ENCODE measurements at places on chromosomes 12 and 14.
A peak's percentile ranks its signal among the peaks of the same experiment; 100 is the strongest.

DNA sequence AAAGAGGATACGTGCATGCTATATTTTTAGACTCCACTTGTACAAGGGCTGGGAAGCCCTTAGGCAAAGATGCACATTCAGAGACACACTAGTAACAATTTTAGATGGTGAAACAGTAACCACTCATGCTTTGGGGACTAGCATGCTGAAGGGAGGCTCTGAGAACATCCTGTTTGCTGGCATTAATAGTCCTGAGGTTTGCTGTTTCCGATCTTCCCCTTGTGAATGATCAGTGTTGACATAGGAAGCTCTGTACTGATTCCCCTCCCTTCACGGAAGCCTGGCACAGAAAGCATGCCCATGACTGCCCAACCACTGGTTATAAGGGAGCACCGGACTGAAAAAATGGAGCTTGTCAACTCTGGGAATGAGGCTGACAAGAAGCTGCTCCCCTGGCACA, 164.6 kb downstream of the GCH1 start:
- DNase-seq: no peak

DNA sequence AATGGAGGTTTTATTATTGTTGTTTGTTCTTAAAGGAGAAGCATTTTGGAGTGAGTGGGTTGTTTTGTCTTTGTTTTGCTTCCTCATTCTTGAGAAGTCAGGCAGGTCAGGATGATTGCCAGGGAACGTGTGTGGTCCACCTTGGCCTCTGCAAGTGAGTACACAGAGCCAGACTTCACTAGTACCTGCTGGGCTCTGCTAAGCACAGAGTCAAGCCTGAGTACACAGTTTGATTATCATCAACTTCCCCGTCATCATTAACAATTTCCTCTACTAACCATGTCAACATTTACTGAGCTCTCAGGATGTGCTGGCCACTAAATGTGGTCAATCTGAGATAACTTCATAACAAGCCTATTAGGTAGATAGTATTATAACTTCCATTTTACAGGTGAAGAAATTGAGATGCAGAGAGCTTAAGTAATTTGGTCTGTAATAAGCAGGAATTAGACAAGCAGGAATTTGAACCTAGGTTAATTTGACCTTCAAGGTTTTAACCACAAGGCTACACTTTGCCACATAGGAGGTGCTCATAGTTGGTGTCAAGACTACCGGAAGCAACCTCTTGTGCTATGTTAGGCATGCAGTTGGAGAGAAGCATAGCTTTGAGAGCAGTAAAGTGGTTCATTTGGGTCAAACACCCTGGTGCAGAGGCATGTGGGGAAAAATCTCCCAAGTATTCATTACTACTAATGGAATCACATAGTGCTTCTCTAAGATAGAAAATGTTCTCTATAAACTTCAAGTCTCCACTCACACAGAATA, 178.3 kb downstream of the NUAK1 start:
- DNase-seq: no peak

GRCh38 chr14:65414961-65415589, 2.5 kb downstream of the FUT8 start:
- DNase-seq: no peak

DNA sequence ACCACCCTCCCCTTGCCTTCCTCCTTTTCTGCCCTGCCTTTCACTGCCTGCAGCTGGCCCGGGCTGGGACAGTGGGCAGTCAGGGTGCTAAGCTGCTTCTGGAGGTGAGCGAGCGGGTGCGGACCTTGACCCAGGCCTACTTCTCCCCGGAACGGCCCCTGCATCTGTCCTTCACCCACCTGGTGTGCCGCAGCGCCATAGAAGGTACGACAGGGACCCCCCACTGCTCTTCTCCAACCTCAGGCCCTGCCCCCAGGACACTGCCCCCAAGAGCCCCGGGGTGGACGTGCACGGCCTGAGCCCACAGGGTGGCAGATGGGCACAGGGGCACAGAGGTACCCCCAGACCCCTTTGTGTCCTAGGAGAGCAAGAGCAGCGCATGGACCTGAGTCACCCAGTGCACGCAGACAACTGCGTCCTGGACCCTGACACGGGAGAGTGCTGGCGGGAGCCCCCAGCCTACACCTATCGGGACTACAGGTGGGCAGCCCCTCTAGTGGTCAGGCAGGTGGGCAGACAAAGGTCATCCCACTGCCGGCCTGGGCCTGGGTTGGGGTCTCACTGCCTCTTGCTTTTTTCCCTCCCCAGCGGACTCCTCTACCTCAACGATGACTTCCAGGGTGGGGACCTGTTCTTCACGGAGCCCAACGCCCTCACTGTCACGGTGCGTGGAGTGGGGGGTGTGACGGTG, 3.2 kb upstream of the GNB3 start:
- DNase-seq: no peak

DNA sequence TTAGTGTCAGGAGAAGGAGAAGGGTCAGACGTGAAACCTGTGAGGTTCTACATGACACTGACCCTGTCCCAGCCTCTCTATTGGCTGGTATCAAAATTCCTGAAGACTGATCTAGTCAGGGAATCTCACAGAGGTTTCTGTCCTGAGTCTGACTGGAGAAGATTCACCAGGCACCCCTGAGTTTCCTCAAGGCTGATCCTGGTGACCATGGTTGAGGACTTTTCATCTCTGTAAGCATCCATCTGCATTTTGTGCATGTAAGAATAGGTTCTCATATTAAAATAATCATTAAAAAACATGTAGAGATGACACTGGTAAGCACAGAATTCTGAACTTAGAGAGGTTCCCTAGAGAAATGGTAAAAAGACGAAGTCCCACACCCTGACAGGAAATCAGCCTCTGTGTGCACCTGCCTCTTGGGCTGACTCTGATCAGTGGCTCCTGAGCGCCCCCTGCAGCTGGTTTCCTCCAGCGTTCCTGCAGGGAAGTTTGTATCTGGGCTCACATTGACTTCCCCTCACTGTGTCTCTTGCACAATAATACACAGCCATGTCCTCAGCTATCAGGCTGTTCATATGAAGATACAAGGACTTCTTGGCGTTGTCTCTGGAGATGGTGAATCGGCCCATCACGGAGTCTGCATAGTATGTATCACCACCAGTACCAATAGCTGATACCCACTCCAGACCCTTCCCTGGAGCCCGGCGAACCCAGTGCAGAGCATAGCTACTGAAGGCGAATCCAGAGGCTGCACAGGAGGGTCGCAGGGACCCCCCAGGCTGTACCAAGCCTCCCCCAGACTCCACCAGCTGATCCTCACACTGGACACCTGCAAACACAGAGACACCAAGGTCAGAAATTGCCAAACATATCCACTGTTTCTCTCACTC, 991.9 kb downstream of the TMEM121 start:
- no peak for DNase-seq

DNA sequence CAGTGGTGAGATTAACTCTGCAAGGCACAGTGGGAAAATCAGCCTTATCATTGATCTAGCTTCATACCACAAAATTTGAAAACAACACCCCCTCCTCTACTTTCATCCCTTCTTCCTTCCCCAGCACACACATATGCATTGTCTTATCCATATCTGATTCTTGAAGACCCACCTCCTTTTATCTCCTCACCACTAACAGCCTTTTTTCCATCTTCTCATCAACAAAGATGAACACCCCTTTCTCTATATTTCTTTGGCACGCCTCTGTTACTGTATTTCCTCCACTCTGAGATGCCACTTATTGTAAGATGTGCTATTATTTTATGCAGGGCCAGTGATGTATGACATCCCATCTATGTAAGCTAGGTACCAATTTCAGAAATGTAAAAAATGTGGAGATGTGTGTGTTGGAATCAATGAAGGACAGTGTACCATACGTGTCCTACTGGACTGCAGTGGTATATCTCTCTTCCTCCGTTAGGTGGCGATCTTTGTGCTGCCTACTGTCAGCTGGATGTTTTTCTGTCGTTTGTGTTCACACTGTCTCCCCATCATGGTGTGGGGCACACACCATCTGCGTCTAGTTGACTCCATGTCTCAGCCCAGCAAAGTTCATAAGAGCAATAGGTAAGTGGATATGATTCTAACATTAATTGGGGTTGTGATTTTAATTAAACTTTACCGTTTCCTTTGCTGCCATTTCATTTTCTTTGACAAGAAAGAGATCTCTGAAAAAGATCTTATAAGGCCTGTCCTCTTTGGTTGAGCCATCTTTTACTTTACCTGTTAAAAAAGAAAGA, 24.0 kb downstream of the CCDC38 start:
- DNase-seq: no peak

GRCh38 chr12:131783915-131784541, 44.2 kb upstream of the MMP17 start:
- DNase-seq: peak; percentile 33

- no peak for DNase-seq
Measured at GRCh38 chr12:44873898-44874297, 2.2 kb downstream of the NELL2 start.

DNA sequence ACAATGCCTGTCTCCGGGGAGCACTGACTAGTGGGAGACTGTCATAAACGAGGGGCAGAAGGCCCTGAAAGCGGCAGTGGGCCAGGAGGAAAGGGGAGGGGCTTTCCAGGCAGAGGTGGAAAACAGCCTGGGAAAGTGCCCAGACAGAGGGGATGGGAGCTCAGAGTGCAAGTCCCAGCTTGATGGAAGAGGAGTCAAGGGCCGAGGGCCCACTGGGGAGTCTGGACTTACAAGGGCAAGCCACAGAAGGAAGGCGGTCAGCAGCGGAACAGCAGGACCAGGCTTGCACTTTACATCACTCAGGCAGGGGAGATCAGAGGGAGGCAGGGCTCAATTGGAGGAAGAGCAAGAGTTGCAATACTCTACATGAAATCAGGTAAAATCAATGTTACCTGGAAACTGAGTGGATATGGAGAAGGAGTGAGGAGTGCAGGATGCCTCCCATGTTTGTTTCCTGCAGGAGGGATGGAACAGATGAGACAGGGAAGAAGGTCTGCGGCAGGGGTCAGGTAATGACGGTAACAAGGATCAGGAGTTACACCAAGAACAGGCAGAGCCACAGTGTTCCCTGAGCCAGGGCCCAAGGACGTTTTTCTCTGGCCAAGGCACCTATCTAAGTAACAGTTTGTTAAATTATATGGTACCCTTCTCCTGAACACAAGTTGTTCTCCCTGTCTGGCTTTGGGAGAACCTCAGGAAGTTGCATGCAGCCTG, 23.8 kb downstream of the PXN start:
- DNase-seq: no peak

DNA sequence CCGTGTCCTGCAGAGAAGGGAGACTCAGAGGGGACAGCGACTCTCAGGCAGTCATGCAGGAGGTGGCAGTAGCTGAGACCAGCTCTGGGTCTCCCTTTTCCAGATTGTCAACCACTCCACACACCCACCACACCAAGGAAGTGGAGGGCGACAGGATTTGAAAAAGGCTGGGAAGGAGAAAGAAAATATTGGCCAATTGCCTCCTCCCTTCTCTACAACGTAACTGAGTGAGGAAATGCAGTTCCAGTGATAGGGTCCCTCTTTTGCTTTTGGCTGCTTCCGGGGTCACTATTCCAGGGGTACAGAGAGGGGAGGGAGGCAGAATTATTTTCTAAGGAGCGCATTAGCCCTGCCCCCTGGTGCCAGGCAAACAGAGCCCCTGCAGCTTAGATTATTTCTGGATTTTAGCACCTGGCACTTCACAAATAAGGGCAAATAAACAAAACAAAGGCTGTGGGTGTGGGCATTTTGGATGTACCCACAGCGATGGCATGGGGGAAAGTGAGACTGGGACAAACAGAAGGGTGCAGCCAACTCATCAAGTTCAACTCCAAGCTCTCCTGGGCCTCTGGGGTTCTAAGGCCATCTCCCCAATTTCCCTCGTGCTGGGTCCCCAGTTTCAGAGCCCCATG, 20.4 kb downstream of the ASB2 start:
- no peak for DNase-seq

- no peak for DNase-seq
Measured at GRCh38 chr12:21618566-21618965, 13.9 kb upstream of the GYS2 start.

- no peak for DNase-seq
Measured at GRCh38 chr12:75341873-75342272, 7.4 kb downstream of the GLIPR1L1 start.

GRCh38 chr12:80412343-80412953, 31.6 kb upstream of the PTPRQ start:
- no peak for DNase-seq

DNA sequence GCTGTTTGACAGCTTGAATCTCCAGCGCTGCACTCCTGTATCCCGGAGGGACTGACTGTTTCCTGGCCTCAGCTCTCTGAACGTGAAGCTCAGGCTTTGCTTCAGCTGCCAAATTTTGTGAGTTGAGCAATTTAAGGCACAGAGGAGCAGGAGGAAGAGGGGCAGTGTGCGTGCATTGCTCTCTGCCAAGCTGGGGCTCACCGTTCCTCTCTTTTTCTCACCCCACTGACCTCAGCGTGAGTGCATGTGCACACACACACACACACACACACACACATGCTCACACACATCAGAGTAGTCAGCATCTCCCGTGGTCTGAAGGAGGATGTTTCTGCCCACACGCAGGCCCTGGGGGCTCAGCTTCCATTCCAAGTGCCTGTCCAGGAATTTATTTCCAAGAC, 27.8 kb upstream of the BDKRB2 start:
- DNase-seq: no peak

- no peak for DNase-seq
Measured at GRCh38 chr12:75058228-75058627, 151.4 kb downstream of the KCNC2 start.

- DNase-seq: no peak
Measured at GRCh38 chr12:12349711-12350665, at the start of gene MANSC1. TSS of gene MANSC1 (minus strand) at chr12:12350242. CDS start at chr12:12343314, 6,928 bp downstream.

- DNase-seq: no peak
Measured at GRCh38 chr14:93096691-93097322, 18.9 kb downstream of the ITPK1 start.

- DNase-seq: no peak
Measured at GRCh38 chr14:57502586-57503254, 9.1 kb upstream of the CCDC198 start.

DNA sequence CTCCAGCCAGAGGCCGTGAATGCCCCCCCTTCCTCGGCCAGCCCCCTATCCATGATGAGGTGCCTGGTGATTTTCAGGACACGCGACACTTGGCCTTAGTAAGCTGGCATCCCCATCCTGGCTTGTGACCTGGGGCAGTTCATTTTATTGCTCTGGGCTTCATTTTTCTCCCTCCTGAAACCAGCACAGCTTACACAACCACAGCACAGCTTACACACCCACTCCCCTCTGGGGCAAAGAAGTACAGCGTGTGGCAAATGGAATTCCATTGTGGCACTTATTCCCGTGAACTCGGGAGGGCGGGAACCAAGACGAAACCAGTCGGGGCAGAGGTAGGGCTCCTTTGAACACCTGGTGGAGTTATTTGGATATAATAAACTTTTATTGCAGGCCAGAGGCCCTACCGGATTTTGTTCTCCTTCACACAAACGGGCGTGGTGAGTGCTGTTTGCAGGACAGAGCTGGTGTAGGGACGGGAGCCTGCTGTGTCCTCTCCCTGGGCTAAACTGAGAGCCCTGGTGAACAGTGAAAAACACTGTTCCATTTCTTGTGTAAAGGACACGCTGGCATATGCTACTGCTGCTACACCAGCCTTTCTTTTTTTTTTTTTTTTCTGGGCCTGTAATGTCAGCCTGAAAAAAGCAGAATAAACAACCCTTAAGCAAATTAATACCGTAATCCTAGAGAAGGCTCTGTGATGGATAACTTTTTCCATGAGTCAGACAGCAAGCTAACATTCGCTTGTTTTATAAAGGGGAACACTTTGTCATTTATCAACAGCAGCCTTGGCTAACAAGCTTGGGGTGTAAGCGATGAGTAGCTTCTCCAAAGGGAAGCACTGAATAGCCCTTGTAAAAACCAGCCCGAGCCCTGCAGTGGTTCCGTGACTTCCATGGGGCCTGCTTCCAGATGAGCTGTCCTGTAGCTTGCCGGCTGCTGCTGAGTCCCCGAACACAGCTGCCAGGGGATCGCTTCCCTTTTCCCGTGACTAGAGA, 29.3 kb downstream of the CD9 start:
- peak; percentile 81 for DNase-seq

- no peak for DNase-seq
Measured at GRCh38 chr14:83744891-83745290, 1785.1 kb upstream of the FLRT2 start.

Measured in dorsolateral prefrontal cortex (tissue), 122 donors.